CD8-positive, alpha-beta memory T cell (primary cell): ENCODE measurements at places on chromosomes 1 and 21.

- no peak for DNase-seq
- no peaks in the 10 kb centered on the region for H3K4me1 ChIP-seq
- H3K27me3 ChIP-seq = no peaks in the 10 kb centered on the region
- H3K36me3 ChIP-seq = no peaks in the 10 kb centered on the region
Observed at GRCh38 chr1:180722586-180722985, 90.8 kb downstream of the XPR1 start.

DNA sequence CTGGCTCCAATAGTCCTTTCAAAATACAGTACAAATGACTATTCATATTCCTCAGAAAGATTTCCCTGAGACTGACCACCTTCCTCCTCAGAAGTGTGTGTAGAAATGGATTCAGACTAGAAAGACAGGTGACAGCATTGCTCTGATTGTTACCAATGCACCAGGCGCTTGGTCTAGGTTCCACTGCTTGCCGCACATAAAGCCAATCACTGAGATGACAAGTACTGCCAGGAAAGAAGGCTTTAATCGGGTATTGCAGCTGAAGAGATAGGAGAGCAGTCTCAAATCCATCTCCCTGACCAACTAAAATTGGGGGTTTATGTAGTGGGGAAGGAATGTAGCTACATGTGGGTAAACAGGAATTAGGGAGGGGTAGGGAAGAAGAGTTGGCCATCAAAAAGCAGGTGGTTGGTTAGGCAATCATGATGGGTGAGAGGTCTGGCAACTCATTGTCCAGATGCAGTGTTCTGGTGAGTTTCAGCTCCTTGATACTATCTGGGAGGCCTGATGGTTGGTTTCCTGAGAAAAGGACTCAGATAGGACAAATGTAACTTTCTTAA is 98.0 kb downstream of the KCNH1 start:
- no peaks in the 10 kb centered on the region for H3K4me1 ChIP-seq
- no peaks in the 10 kb centered on the region for H3K36me3 ChIP-seq
- no peak overlapping the region for H3K27ac ChIP-seq
- no peak overlapping the region for H3K4me3 ChIP-seq

DNA sequence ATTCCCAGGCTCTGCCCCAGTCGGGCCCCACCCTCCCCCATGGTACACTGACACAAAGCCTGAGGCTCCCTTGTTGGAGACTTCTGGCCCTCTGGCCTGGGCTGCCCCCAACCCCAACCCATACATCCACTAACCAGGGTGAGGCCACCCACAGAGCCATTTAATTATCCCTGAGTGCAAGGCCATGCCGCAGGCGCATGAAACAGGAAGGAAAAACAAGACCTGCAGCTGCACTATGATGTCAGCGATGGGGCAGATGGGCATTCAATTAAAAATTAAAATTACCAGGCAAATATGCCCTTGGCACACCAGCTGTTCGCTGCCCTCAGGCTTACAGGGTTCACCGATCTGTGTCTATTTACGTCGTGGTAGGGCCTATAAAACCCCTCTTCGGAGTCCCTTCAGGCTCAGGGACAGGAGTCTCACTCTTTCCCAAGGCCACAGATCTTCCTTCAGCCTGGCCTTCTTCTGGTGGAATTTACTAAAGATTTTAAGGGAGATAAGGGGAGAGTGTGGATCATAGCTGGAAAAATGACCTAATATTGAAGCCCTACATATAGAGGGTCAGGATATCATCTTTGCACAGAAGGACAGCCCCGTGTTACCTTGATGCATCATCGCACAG is 29.6 kb upstream of the RGS16 start:
- no peak overlapping the region for H3K27ac ChIP-seq
- peaks cover 18% of the 10 kb centered on the region for H3K4me1 ChIP-seq
- no peak for DNase-seq
- H3K27me3 ChIP-seq = no peaks in the 10 kb centered on the region
- H3K4me3 ChIP-seq = no peak overlapping the region

DNA sequence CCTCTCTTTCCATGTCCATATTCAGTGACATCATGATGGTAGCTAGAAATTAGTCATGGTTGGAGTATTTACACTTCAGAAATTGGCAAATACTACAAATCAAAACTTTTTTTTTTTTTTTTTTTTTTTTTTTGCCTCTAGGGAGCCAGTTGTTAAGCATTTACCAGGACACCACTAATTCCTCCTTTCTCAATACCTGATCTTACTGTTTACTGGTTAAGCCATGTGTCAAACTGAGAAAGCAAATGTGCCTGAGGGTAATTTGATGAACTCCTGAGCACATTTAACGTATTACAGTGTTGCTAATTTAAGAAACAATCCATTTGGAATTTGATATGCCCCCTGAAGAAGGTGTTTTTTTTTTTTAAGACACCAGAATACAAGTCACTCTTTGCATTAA is 94.4 kb downstream of the DNM3 start:
- H3K4me1 ChIP-seq = no peaks in the 10 kb centered on the region
- no peak for DNase-seq
- no peaks in the 10 kb centered on the region for H3K36me3 ChIP-seq
- no peaks in the 10 kb centered on the region for H3K27me3 ChIP-seq

- no peaks in the 10 kb centered on the region for H3K4me1 ChIP-seq
- no peak overlapping the region for H3K27ac ChIP-seq
- no peak overlapping the region for H3K4me3 ChIP-seq
Observed at GRCh38 chr1:98232678-98233077, 311.8 kb upstream of the DPYD start.

- no peak overlapping the region for H3K27ac ChIP-seq
- no peak overlapping the region for H3K4me3 ChIP-seq
- H3K4me1 ChIP-seq = no peaks in the 10 kb centered on the region
- DNase-seq = no peak
- no peaks in the 10 kb centered on the region for H3K36me3 ChIP-seq
- H3K27me3 ChIP-seq = no peaks in the 10 kb centered on the region
Observed at GRCh38 chr1:74324684-74325448, 89.7 kb downstream of the TNNI3K start.

- no peaks in the 10 kb centered on the region for H3K36me3 ChIP-seq
- H3K4me3 ChIP-seq = no peak overlapping the region
- DNase-seq = no peak
- no peak overlapping the region for H3K27ac ChIP-seq
- H3K4me1 ChIP-seq = no peaks in the 10 kb centered on the region
- H3K27me3 ChIP-seq = no peaks in the 10 kb centered on the region
Observed at GRCh38 chr1:41122851-41123518, 101.5 kb upstream of the SLFNL1 start.

DNA sequence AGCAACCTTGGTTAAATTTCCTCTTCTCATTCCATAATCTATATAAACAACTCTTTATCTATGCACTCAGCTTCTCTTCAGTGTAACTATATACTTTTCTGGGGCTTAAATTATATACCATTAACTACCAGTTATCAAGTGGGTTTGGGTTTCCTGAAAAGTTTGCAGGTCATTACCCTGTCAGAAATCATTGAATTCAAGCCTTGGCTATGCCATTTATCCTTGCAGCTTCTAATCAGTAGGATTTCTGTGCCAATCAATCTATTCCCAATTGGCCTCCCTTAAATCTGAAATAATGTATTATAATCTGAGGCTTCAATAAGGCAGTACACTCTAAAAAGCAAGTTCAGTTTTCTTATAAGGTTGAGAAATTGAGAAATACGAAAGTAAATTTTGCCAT is 466.5 kb downstream of the NCAM2 start:
- no peak overlapping the region for H3K4me3 ChIP-seq
- H3K27me3 ChIP-seq = no peaks in the 10 kb centered on the region
- no peaks in the 10 kb centered on the region for H3K36me3 ChIP-seq
- no peaks in the 10 kb centered on the region for H3K4me1 ChIP-seq
- no peak overlapping the region for H3K27ac ChIP-seq

DNA sequence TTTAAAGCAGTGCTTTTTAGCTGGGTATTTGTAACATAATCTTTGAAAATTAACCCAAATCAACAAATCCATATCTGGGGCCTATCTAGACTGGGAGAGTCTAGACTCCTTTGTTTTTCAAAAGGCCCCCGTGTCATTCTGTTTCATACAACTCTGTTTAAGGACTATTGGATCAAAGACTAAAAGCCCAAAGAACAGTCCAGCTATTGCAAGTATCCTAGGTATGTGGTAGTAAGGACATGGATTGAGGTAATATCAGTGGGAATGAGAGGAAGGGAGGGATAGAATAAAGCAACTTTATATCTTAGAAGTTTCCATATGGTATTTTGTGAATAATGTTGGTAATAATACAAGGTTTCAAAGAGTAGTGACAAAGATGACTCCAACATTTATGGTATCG is 18.2 kb downstream of the KIF1B start:
- no peaks in the 10 kb centered on the region for H3K36me3 ChIP-seq
- no peak overlapping the region for H3K27ac ChIP-seq
- no peak for DNase-seq
- H3K4me3 ChIP-seq = no peak overlapping the region
- no peaks in the 10 kb centered on the region for H3K27me3 ChIP-seq
- no peaks in the 10 kb centered on the region for H3K4me1 ChIP-seq

DNA sequence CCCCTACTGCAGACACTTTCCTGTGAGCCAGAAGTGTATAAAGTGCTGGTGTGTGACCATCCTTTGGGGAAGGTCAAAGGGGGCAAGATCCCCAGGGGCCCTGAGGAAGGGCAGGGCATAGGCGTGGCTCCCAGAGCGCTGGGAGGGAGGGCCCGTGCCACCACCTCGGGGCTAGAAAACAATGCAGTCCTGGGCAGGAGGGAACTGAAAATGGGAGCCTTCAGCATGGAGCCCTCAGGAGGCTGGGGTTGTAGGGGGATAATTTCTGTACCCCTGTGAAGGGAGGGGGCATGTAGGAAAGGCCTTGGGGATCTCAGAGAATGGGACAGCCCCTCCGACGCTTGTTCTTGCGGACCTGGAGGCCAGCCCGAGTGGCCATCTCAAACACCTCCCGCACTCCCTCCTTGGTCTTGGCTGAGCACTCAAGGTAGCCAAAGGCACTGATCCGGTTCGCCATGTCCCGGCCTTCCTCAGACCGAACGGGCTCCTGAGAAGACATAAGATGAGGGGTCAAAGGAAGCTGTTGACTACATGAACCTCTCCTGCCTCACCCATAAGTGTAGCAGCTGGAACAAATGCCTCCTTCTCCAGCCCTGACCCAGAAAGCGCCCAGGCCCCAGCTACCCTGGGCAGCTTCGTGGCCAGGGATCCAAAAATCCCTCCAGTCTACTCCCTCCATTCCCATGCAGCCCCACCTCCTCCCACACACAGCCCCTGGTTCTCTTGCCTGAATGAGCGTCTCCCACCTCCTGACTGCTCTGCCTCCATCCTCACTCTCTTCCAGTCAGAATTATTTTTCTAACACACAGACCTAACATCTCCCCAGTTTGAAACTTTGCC is 5.5 kb downstream of the RHOC start:
- no peak for DNase-seq
- no peaks in the 10 kb centered on the region for H3K27me3 ChIP-seq
- H3K36me3 ChIP-seq = peaks cover 20% of the 10 kb centered on the region
- H3K4me1 ChIP-seq = peaks cover 44% of the 10 kb centered on the region

DNA sequence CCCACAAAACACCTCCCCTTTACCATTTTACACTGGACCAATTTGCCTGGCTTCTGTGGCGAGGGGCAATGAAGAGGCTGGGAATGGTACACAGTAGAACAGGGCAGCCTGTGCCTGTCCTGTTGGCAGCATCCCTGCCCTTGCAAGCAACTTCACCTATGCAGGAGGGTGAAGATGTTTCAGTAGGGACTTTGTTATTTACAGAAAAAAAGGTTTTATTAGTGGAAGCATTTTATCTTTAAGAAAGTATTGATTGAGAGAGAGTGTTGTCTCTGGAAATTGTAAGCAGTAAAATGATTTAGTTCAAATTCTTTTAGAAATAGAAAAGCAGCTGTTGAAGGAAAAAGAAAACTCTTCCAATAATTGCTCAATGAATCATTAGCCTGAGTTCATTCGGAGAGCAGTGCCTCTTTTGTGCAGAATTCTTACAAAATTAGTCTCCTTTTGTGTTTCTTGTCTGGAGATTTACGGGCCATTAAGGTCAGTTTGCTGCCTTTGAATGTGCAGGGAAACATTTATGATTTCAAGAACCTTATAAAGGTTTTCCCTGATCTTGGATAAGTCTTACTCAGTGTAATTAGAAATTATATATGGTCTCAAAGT is 49.1 kb downstream of the HHAT start:
- H3K4me3 ChIP-seq = no peak overlapping the region
- no peaks in the 10 kb centered on the region for H3K36me3 ChIP-seq
- no peaks in the 10 kb centered on the region for H3K4me1 ChIP-seq
- DNase-seq = no peak
- no peaks in the 10 kb centered on the region for H3K27me3 ChIP-seq

DNA sequence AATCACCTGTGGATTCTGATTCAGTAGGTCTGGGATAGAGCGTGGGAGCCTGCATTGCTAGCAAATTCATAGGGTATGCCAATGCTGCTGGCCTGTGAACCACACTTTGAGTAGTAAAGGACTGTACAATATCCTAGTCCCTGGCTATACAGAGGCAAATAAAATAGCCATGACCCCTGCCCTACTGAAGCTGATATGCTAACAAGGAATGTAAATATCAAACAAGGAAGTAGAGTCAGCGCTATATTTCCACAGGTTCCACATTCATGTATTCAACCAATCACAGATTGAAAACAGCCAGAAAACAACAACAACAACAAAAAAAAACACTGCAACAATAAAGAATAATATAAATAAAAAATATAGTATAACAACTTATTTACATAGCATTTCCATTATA is 77.8 kb downstream of the TM2D1 start:
- no peaks in the 10 kb centered on the region for H3K4me1 ChIP-seq
- H3K27me3 ChIP-seq = no peaks in the 10 kb centered on the region
- no peak overlapping the region for H3K4me3 ChIP-seq
- DNase-seq = no peak
- H3K36me3 ChIP-seq = no peaks in the 10 kb centered on the region

DNA sequence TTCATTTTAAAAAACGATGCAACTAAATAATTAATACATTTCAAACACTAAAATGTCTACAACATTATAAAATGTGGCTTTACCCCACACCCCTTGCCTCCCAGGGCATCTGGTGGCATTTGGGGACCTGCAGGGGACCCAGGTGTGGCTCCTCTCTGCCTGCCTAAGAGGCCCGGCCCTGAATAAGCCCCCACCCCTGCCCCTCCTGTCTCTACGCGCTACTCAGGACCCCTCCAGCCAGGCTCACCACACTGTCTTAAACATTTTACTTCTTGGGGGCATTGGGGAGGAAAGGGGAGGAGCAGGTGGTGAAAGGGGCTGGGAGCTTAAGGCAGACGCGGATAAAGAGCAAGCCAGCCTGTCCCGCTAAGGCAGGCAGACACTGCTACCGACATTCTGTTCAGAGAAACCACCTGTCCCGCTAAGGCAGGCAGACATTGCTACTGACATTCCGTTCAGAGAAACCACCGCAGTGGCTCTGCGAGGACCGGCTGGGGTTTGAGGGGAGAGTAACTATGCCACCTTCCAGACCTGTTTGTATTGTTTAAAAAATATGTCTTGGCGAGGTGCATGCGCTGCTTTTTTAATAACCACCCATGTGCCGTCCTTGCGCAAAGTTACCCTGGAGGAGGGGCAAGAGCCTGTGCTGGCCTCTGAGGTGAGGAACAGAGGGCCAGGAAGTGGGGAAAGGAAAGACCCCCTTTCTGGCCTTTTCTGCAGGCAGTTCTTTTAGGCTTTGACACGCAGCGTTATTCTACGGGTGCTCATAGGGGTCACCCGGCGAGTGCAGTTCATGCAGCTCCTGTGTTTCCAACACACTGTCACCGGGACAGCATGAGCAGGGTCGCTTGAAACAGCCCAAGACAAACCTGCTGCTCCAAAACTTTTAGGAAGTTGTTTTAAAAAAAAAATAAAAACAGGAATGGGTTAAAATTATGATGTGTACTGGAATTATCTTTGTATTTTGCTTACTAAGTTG is 51.3 kb upstream of the RIPK4 start:
- no peak for DNase-seq
- H3K27ac ChIP-seq = no peak overlapping the region
- no peaks in the 10 kb centered on the region for H3K4me1 ChIP-seq
